ENCODE measurements at places on chromosomes 5 and 9.

GRCh38 chr9:109319017-109319625 lies 1.7 kb downstream of the EPB41L4B start:
- no peak for DNase-seq

GRCh38 chr9:124481115-124481514 lies 26.1 kb downstream of the NR5A1 start:
- DNase-seq = no peak

DNA sequence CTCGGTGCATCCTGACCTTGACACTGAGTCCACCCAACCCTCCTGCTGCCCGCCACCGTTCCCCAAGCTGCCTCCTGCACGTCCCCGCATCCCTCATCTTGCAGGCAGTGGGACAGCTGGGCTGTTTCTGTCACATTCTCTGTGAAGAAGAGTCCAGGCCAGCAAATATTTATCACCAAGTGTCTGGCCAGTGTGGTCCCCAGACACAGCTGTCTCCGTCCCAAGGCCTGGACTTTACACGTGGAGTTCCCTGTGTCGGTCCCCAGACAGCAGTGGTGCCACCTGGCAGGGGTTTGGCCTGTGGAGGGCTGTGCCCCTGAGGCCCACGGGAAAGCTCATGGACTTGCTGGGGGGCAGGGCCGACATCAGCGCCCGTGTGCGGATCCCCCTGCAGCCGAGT lies 9.2 kb upstream of the SLC12A7 start:
- DNase-seq = no peak

DNA sequence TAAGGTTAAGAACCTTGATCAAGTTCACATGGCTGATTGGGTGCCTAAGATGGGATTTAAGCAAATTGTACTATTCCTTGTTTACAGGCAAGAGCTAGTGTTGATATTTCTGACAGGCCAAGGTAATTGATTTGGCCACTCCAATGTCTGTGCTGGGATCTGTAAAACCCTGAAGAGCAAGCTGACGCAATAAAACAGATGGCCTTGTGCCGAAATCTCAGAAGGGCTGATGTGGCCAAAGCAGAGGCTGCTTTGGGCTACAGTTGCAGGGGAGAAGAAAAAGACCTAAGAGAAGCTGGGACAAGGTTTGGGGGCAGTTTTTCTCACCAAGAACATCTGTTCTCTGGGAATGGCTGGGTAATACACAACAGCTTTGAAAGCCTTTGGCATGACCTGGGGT lies 463.2 kb upstream of the ZNF608 start:
- DNase-seq = no peak

GRCh38 chr5:68423154-68423811 lies 207.7 kb downstream of the PIK3R1 start:
- peak; percentile 64 for DNase-seq

DNA sequence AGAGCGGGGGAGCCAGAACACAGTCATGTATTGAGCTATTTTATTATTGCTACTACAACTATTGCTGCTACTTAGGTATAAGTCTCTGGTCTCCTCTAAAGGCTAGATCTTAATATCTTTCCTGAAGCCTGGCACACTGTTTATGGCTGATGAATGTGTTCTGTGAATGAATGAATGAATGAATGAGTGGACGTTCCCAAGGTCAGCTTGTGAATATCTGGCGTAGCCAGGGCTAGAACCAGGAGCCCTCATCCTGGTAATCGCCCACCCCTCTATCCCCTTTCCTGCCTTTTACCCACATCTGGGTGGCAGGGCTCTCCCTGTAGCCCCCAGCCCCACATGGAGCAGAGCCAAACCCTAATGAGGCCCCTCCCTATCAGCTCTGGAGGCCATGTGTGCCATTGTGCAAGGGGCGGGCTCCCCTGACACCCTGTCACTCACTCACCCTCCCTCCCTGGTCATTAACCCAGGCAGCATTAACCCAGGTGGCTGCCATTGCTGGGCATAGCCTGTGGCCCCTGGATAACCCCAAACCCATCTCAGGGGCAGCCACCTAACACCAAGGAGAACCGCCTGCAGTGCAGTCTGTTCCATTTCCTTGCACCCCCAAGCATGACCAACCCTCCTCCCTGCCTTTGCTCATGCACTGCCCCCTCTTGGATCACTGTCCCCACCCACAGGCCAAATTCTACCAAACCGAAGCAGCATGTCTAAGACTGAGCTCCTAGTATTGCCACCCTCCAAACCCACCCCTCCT lies 2.0 kb upstream of the AKNA start:
- no peak for DNase-seq

- DNase-seq = no peak
These were observed 8.9 kb downstream of the DAB2IP start for GRCh38 chr9:121660367-121660766.

DNA sequence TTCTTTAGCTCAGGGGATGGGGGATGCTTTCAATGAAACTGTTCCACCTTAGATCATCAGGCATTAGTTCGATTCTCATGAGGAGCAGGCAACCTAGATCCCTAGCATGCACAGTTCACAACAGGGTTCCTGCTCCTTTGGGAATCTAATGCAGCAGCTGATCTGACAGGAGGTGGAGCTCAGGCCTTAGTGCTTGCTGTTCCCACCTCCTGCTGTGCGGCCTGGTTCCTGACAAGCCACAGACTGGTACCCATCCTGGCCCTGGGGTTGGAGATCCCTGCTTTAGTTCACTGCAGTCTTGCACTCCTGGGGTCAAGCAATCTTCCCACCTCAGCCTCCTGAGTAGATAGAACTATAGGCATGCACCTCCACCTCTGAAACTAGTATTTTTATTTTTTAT lies 1369.8 kb upstream of the NUDT12 start:
- no peak for DNase-seq

DNA sequence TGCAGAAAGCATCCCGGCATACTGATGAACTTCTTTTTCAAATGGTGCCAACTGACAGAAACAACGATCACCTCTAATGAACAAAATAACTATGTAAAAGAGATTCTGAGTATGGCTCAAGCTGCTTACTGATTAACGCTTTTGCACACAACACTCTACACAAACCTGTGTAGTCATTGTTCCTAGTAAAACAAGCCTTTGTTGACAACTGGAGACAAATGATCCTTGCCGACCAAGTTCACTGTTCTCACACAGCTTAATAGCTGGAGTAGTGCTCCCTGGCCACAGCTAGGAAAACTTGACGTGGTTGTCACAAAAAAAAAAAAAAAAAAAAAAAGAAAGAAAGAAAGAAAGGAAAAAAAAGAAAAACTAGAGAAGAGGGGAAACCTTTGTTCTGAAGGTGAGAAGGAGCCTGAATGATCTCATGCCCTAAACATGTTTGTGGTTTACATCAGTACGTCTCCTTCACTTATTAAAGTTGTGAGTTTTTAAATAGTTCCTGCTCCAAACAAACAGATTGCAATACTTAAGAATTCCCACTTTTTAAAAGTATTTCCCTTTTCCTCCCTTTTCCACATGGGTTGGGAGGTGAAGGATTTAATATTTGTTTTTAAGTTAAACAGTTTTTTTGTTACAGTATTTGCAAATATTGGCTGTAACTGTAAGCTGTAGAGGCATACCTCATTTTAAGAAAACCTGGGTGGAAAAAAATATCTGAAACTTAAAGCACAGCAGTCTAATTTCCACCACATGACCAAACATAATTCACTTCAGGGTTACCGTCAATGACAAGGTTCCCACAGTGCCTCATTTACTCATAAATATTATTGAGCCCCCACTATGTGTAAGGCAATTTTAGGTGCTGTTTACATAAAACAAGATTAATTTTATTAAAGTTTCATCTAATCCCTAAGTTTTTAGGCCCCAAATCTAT lies 63.7 kb downstream of the GLIS3 start:
- no peak for DNase-seq

GRCh38 chr9:136700304-136700703 lies 12.1 kb upstream of the DIPK1B start:
- no peak for DNase-seq

GRCh38 chr9:97969014-97969413 lies 14.1 kb upstream of the ANP32B start:
- DNase-seq = no peak

- DNase-seq = no peak
These were observed 42.7 kb downstream of the ASS1 start for GRCh38 chr9:130487500-130487899.

GRCh38 chr9:69319324-69320025 lies 5.5 kb upstream of the ENTREP1 start:
- DNase-seq = no peak

DNA sequence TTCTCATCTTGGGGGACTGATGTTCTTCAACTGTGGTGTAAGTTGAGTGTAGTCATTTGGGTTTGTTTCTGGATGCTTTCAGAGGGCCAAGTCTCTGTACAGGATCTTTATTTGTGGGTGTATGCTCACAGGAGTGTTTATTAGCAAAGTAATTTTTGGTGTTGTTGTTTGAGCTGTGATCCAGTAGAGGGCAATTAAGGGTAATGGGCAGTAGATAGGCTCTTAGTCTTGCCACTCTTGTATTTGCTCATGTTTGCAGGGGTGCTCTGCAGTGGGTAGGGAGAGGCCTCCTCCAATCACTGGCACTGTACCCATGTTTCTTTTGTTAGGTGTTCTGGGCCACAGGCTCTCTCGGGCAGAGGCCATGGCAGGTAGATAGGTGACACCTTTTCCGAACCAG lies 45.9 kb upstream of the ITGA2 start:
- no peak for DNase-seq

DNA sequence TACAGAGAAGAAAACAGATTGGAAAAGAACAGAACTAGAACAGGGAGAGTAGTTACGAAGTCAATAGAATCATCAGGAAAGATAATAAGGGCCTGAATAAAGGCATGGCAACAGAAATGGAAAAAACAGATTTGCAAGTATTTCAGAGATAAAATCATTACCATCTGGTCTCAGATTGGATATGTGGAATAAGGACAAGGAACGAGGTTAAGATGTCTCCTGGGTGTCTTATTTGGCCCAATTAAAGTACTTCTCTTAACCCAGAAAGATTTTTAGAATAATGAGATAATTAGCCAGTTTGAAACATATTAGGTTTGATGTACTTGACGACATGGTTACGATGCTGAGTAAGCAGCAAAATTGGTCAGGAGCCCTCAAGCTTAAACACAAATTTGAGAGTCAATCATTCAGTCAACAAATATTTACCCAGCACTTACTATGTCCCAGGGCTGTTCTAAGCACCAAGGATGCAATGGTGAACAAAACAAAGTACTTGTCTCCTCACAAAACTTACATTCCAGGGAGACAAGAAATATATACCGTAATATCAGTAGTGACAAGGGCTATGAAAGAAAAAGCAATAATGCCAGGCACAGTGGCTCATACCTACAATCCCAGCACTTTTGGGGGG lies 18.3 kb downstream of the RICTOR start:
- DNase-seq = no peak

GRCh38 chr5:126443374-126443851 lies 20.2 kb downstream of the GRAMD2B start:
- DNase-seq = no peak

- no peak for DNase-seq
These were observed 7.1 kb upstream of the RALGDS start for GRCh38 chr9:133128152-133128551.

DNA sequence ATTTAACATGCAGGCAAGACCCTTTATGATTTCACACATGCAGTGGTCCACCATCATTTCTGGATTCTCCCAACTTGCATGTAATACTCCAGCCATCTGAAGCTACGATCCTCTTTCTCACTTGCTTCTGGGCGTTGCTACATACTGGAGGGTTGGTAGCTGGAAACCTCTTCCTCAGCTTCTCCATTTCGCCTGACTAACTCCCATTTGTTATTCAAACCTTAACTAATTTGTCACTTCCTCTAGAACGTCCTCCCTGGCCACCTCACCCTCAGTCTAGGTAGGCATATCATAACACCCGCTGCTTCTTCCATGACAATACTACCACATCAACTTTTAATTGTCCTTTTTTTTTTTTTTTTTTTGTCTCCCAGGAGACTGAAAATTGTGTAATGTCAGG lies 72.6 kb upstream of the EQTN start:
- no peak for DNase-seq

- DNase-seq = no peak
These were observed 47.7 kb downstream of the ATG10 start for GRCh38 chr5:82019342-82020138.

GRCh38 chr5:228886-229285 lies 10.8 kb downstream of the SDHA start:
- no peak for DNase-seq

DNA sequence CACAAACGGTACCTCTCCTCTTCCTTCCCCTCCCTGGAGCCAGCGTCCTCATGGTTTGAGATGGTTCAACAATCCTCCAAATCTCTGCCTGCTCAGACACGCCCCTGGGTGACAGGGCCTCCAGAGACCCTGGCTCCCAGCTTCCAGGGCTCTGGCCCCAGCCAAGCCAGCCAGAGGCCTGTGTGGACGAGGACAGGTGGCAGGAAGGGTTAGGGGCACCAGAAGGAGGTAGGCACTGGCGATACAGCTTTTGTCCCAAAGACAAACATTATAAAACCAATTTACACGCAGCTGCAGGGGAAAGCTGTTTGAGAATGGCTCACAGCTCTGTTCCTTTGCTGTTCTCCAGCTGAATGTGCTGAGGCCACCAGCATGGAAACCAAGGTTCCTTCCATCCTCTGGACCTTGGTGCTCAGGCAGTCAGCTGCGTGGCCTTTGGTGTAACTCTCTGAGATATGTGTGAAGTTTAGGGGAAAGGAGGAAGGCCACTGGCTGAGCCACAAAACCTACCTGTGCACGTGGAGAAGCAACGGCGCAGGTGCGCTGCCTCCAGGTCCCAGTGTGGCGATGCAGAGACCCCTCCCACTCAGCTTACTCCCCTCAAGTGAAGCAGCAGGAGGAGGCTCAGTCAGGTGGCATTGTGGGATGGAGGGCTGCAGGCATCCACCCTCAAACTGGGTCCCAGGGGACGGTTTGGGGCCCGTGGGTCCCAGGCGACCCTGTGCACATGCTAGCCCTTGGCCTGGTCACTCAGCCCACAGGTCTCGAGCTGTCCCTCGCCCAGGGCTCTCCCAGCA lies 4.3 kb upstream of the QRFP start:
- DNase-seq = no peak

GRCh38 chr5:114434396-114435219 lies 72.7 kb downstream of the KCNN2 start:
- no peak for DNase-seq

Data from activated naive CD4-positive, alpha-beta T cell treated with anti-CD3 and anti-CD28 coated beads, Interleukin-2, amount 50 U/mL, for 72 hours (primary cell).